ENCODE measurements at places on chromosomes 7 and 10.

- no peak for DNase-seq
These were observed 31.2 kb downstream of the ST7 start for GRCh38 chr7:116984511-116984910.

DNA sequence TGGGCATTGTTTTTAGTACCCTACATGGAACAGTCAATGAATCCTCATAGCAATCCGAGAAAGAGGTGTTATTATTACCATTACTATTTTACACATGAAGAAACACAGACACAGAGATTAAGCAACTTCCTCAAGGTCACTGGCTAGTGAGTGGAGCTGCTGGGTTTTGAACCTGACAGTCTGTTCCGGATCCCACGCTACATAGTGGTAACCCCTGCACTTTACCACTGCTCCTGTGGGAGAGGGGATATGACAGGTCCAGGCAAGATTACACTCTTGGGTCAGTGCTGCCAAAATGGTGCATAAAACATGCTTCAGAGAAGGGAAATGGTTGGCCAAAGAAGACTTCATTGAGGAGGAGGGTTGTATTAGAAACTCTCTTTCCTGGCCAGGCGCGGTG is 185.7 kb downstream of the XPNPEP1 start:
- no peak for DNase-seq

- DNase-seq: no peak
These were observed 20.0 kb upstream of the FAM204A start for GRCh38 chr10:118362103-118362502.

DNA sequence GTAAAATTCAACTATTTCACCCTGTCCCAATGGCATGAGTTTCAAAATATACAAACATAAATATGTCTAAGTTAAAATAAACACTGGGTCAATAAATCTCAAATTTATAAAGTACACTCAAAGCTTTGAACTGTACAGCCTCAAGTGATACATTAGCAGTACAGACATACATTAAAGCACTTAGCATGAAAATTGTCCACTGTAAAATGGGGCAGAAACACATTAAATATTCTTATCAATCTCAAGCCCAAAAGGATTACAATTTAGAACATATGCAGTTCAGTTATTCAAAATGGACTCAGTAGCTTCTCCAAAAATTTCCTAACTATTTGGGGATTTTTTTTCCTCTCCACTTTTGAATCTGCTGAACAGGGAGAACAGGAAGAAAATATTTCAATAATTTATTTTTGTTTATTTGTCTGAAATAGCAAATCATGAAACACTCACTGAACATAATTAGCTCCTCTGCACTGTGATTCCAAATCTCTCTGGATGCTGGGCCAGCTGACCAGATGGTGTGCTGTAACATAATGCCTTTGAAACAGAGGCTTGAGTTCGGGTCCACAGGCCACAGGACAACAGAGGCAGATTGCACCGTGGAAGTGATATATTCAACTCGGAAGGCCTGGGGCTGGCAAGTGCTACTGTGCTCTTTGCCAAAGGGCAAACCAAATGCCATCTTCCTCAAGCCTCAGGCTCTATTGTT is 248.9 kb upstream of the LRRN3 start:
- DNase-seq: no peak

DNA sequence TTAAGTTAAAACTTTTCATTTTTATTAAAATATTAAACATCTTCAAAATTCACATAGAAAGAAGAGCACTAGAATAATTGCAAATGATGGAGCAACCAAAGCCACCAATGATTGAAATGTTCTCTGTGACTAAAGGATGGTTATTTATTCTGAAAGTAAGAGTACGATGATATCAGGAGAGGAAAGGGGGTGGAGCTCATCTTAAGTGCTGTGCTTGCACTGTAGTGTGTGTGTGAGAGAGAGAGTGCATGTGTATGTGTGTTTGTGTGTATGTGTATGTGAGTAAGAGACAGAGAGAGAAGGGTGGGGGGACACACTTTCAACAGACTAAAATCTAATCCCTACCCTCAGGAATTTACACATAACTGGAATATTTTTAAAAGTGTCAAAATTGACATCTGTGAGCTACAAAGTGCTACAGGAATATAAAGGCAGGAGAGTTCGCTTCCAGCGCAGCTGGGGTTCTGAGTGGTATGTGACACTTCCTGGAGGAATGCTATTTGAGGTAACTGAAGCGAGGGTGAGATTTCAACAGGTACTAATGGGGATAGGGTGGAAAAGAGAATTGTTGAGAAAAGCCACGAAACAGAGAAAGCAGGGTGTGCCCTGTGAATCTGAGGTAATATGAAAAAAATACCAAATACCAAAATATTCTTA is 57.2 kb upstream of the SMNDC1 start:
- DNase-seq: no peak

DNA sequence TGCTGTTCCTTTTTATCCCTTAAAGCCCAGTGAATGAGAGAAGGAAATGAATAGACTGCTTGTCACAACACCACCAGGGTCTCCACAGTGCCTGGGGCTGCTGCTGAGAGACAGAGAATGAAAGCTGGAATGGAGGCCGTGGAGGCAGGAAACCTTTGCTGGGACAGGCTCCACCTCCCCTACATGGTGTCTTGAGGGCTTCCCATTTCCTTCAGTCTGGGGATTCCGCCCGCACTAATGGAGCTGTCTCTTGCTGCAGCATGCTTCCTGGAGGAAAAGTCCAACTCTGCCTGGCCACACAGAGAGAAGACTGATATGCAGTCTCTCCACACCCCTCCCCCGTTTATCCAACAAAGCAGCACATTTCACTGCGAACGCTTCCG is 54.5 kb downstream of the LRRC4 start:
- DNase-seq: no peak

DNA sequence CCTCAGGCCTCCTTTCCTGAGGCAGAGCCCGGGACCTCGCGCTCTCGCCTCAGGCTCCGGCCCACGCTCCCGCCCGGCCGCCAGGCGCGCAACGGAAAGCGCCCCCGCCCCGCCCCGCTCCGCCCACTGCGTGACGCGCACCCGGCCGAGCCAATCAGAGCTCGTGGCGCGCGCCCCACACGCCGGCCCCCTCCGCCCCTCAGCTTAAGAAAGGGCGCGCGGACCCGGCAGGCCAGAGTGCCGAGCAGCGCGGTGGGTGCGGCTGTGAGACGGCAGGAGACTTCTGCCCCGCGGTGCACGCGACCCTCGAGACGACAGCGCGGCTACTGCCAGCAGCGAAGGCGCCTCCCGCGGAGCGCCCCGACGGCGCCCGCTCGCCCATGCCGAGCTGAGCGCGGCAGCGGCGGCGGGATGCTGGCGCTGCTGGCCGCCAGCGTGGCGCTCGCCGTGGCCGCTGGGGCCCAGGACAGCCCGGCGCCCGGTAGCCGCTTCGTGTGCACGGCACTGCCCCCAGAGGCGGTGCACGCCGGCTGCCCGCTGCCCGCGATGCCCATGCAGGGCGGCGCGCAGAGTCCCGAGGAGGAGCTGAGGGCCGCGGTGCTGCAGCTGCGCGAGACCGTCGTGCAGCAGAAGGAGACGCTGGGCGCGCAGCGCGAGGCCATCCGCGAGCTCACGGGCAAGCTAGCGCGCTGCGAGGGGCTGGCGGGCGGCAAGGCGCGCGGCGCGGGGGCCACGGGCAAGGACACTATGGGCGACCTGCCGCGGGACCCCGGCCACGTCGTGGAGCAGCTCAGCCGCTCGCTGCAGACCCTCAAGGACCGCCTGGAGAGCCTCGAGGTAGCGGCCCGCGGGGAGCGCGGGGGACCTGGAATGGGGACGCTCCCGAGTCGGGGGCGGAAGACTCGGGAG is at the start of gene NPTX2:
Gene NPTX2 (plus strand): TSS at position 235 of the 909 bp plus-strand sequence. CDS start 177 bp downstream, at position 412.
- DNase-seq: no peak

DNA sequence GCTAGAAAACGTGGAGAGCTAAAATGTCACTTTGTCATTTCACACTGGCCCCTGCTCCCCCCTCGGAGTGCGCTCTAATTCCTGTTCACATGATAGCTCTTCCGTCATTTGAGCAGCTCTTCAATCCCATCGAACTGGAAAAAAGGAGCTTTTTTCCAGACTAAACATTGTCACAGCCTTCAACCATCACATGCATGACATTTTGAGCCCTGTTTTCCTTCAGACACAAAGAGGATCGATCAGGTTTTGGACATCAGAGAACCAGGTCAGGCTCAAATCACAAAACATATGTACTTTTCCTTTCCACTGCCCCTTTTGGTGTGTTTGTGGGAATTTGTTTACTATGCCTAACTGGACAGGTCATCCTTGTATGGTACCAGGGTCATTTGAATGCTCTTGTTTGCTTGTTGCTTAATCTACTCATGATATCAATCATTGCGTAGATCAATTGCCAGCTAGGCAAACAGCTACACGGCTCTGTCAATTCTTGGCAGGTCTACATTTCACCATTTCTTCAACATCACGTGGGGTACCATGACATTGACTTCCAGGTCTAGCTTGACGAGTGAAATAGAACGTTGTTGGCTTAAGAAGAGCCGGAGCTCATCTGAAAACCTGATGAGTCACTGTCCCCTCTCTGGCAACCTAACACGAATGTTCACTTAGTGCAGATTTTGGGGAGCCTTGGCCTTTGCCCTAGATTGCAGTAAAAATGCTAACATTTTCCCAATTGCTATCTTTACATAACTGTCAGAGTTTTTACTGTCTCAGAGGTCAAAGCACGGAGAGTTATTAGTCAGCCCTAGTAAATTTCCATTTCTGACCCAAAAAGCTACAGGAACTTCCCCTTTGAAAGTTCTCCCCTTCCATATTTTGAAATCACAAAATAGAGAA is 87.3 kb downstream of the LYZL2 start:
- no peak for DNase-seq

DNA sequence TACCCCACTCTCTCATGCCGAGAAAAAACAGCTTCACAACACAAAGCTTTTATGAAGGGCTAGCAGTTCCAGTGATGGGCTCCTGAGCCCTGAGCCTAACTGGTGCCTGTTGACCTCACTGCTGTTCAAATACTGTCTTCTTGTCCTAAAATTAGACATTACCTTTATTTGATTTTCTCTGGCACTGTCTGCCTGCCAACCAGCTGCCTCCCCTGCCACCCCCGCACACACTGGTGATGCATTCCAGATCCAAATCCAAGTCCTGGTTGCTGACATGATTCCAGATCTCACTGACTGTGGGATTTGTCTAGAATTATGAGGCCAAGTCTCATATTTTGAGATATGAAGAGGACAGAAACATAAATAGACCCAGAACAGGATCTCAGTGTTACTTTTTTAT is 816.2 kb downstream of the NRG3 start:
- no peak for DNase-seq

DNA sequence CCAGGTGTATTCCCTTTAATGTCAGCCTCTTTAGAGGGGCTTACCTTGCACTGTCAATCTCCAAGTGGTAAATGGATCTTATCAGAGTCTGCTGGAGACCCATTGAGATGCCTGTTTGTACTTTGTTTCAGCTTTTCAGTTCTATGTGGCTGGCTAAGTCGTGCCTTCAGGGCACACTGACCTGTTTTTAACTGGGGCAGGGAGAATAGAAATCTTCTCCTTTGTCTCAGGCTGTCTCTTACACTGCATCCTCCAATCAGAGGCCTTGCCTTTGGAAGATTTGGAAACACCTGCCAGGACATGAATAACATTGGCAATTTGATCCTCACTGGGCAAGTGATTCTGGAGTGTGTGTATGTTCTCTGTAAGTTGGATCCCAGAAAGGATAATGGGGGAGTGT is 65.0 kb downstream of the POU6F2 start:
- no peak for DNase-seq

DNA sequence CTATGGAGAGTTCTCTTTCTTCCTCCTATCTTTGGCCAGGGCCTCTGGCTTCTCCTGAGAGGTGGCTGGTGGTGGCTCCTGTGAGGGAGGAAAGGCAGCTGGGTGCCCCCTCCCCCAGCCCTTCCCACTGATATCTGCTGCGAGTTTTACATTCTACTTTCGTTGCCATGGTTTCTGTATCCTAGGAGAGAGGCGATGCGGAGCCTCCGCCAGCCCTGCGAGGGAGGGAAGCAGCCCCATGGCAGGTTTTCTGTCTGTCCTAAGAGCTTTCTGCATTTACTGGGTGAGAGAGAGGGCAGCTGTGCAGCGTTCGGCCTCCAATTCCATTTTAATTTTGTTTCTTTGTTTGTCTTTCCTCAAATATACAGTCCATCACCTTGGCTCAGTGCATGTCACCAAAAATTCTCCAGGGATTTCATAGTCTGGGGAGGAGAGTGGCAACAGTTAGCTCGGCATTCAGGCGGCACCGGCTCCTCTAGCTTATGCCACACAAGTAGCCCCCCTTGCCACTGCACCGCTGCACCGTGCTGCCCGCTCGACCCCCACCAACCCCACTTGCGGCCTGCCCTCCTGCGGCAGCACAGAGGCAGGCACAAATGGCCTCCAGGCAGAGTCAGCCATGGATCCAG is 20.4 kb downstream of the DNAJB12 start:
- DNase-seq: no peak

GRCh38 chr7:28107960-28108359 is 72.6 kb downstream of the JAZF1 start:
- no peak for DNase-seq

DNA sequence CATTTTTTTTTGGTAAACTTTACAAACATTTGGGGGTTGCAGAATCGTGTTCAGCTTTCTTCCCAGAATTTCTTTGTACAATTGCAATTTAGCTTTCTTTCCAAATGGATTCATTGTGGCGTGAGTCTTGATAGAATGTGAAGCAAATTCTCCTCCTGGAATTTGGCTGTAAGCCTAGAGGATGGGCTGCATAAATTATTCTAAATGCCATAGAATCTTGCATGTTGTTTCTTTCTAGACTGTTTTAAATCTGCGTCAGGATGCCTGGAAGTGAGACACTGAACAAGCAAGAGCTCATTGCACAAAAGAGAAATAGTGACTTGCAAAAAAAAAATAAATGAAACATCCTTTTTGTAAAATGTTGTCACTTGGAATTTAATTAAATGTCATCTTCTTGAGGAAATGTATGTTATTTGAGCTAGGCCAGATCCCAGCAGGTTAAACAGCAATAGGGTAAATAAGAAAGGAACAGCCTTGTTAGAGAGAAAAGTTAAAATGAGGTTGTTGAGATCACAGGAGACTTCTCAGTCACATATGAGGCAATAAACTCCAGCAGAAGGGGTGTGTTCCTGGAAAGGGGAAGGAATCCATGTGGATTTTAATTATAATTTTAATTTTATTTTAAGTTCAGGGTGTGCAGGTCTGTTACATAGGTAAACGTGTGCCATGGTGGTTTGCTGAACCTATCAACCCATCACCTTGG is 483.0 kb downstream of the PLXDC2 start:
- no peak for DNase-seq

- no peak for DNase-seq
These were observed 332.7 kb upstream of the LRGUK start for GRCh38 chr7:133794479-133794878.

DNA sequence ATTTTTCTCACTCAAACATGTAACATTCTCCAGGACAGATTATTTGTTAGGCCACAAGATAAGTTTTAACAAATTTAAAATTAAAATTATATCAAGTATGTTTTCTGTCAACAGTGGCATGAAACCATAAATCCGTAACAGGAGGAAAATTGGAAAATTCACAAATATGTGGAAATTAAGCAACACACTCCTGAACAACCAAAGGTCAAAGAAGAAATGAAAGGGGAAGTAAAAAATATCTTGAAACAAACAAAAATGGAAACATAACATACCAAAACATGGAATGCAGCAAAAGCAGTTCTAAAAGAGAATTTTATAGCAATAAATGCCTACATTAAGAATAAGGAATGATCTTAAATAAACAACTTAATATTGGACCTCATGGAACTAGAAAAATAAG is 147.3 kb downstream of the ZEB1 start:
- no peak for DNase-seq

- DNase-seq: no peak
These were observed 200.0 kb upstream of the MKI67 start for GRCh38 chr10:128326251-128326650.

GRCh38 chr10:60185421-60185820 is 204.3 kb downstream of the ANK3 start:
- no peak for DNase-seq

Measured in immature natural killer cell (primary cell).